ENCODE measurements at places on chromosomes 7 and 10. TPM values are rescaled to one million over a fixed set of nuclear protein-coding genes. Genes with fewer than 3 reads are reported as not detected.

PPP1R17 gene
- not detected for total RNA-seq

GJD4 gene
- total RNA-seq, result not detected

PSMC2 gene
- total RNA-seq, result 322 TPM

EEPD1 gene
- total RNA-seq, result 0.38 TPM

CRHR2 gene
- total RNA-seq, result not detected

All from regular cardiac myocyte (primary cell).